Astrocyte (in vitro differentiated cells and primary cell): ENCODE measurements at places on chromosomes 6 and 20. TPM values are rescaled to one million over a fixed set of nuclear protein-coding genes. Genes with fewer than 3 reads are reported as not detected.

RFX6 gene
- not detected in 2 replicates for total RNA-seq

ECT2L gene
- total RNA-seq = not detected in 2 replicates

FNDC11 gene
- 0.19 and 0.20 TPM in 2 replicates for total RNA-seq

OR2H2 gene
- total RNA-seq = not detected in 2 replicates

POPDC3 gene
- 8.6 and 9.1 TPM in 2 replicates for total RNA-seq

DNA sequence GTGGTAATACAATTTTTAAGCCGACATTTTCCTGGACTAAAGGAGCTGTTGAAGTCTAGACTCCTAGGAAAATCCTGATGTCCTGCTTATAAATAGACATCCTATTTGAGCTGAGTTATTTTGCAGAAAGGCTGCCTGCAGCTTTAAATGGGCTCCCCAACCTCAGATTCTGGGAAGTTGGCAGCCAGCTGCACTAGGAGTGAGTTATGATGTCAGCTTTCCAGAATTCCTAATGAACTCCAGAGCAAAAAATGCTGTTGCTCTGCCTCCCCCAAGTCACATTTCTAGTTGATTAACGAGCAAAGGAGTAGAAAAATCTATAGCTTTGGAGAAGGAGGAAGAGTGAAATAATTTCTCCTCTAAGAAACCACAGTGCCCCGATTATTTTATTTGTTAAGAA lies 346.3 kb upstream of the SULF2 start:
- H3K27ac ChIP-seq = no peak overlapping the region
- no peaks in the 10 kb centered on the region for H3K36me3 ChIP-seq
- no peaks in the 10 kb centered on the region for H3K27me3 ChIP-seq

- H3K4me1 ChIP-seq = no peaks in the 10 kb centered on the region
- no peak overlapping the region for H3K4me3 ChIP-seq
- no peak for DNase-seq
- H3K36me3 ChIP-seq = no peaks in the 10 kb centered on the region
- H3K27ac ChIP-seq = no peak overlapping the region
These were observed 45.2 kb downstream of the DEFB114 start for GRCh38 chr6:49918787-49919186.

DNA sequence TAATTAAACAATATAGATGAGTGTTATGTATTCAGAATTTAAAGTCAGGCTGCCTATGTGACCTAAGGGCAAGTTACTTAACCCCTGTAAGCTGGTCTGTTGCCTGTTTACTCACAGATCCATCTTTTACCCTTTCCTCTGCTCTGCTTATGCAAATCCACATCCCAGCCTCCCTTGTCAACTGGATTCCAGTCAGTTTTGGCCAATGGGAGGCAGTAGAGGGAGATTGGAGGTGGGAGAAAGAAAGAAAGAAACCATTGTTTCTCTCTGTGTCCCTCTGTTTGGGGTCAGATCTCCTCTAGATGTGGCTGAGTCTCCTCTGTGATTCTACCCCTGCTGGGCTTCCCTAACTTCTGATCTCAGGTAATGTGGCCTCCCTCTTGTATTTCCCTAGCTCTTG lies 266.8 kb upstream of the PLN start:
- H3K36me3 ChIP-seq = no peaks in the 10 kb centered on the region
- no peaks in the 10 kb centered on the region for H3K4me1 ChIP-seq
- H3K27me3 ChIP-seq = peaks cover 3% of the 10 kb centered on the region
- H3K27ac ChIP-seq = no peak overlapping the region

DNA sequence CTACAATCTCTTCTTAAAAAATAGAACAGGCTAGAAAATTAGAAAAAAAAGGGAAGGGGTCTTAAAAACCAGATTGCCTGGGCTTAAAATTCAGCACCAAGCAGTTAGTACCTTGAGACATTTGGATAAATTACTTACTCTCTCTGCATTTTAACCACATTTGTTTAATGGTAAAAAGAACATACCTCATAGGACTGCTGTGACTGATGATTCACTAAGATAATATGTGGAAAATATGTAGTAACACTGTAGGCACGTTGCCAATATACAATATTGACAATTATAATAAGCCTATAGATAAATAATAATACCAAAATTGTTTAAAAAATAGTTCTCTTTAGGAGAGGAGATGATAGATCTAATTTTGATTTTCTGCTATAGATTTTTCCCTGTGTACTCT lies 750.4 kb downstream of the TENT5A start:
- H3K4me3 ChIP-seq = no peak overlapping the region
- H3K27me3 ChIP-seq = no peaks in the 10 kb centered on the region
- no peaks in the 10 kb centered on the region for H3K36me3 ChIP-seq
